T-cell (primary cell): ENCODE measurements at places on chromosomes 12 and 14.

- DNase-seq, result no peak
- H3K27ac ChIP-seq, result no peak overlapping the region
- H3K36me3 ChIP-seq, result no peaks in the 10 kb centered on the region
- H3K27me3 ChIP-seq, result peaks cover 12% of the 10 kb centered on the region
- H3K4me3 ChIP-seq, result no peak overlapping the region
- no peaks in the 10 kb centered on the region for H3K4me1 ChIP-seq
These were observed 43.3 kb downstream of the NCKAP5L start for GRCh38 chr12:49784756-49785409.

DNA sequence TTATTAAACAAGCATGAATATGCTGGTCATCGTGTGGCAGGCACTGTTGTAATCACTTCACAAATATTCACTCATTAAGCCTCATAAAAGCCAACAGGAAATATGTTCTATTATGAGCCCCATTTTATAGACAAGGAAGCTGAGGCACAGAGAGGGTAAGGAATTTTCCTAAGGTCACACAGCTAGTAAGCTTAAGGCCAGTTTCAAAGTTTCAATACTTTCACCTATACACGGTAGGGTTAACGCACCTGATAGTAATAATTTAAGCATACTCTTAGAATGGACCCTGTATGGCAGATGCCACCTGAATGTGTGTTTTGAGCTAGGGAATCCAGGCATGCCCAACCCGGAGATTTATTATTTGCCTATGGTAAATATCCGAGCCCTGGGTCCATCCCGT, 39.8 kb downstream of the EGLN3 start:
- no peak for DNase-seq
- H3K36me3 ChIP-seq, result no peaks in the 10 kb centered on the region
- no peak overlapping the region for H3K27ac ChIP-seq
- no peaks in the 10 kb centered on the region for H3K4me1 ChIP-seq
- peaks cover 3% of the 10 kb centered on the region for H3K27me3 ChIP-seq

DNA sequence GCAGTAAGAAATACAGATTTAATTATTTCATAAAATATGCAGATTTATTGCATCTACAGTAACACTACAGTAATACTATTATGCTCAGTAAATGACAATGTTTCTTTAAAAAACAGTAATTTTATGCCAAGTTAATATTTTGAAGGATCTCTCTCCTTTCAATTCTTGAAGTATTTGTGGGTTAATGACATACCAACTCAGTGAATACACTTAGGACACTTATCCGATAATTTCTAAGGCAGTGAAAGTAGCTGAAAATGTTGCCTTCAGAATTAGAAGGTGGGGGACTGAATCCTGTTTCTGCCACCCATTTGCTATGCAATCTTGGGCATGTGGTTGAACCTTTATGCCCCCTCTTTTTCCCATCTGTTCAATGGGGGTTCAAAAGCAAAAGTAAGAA, 24.8 kb upstream of the IFNG-AS1 start:
- no peak for DNase-seq
- H3K27me3 ChIP-seq, result no peaks in the 10 kb centered on the region
- no peaks in the 10 kb centered on the region for H3K36me3 ChIP-seq
- no peak overlapping the region for H3K27ac ChIP-seq
- no peaks in the 10 kb centered on the region for H3K4me1 ChIP-seq

DNA sequence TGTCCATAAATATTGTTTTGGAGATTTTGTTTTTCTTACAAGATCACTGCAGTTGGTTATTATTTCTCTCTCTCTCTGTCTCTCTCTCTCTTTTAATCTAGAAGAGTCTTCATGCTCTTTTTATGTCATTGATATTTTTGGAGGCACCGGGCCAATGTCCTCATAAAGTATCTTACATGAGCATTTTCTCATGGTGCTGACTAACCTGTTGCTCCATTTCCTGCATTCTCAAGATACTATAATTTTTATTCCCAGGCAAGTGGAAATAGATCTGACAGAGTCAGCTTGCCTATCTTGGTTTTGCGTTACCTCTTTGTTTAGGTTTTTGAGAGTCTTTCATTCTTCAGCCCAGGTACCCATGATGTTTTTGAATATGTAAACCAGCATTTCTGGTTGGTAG, 938.8 kb upstream of the FBXO33 start:
- H3K4me1 ChIP-seq, result no peaks in the 10 kb centered on the region
- no peak for DNase-seq
- no peaks in the 10 kb centered on the region for H3K36me3 ChIP-seq
- no peaks in the 10 kb centered on the region for H3K27me3 ChIP-seq

DNA sequence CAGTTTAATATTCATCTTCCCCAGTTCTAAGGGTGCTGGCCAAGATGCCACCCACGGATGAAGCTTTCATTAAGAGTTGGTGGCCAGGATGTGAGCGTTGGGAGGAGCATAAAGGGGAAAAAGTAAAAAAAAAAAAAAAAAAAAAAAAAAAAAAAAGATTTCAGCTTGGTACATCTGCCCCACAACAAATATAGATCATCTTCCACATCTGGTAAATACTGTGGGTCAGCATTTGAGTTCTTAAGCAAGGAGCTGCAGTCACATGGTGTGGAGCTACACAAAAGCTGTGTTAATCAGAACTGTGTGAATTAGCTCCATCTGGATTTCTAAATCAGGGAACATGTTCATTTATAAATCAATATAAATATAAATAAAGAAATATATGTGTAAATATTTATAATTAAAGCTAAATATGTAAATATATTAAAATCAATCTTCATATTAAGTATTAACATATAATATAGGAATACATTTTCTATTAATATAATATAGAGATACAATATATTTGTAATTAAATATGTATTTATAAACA, 262.3 kb downstream of the NUAK1 start:
- no peaks in the 10 kb centered on the region for H3K36me3 ChIP-seq
- no peaks in the 10 kb centered on the region for H3K4me1 ChIP-seq
- no peak for DNase-seq

DNA sequence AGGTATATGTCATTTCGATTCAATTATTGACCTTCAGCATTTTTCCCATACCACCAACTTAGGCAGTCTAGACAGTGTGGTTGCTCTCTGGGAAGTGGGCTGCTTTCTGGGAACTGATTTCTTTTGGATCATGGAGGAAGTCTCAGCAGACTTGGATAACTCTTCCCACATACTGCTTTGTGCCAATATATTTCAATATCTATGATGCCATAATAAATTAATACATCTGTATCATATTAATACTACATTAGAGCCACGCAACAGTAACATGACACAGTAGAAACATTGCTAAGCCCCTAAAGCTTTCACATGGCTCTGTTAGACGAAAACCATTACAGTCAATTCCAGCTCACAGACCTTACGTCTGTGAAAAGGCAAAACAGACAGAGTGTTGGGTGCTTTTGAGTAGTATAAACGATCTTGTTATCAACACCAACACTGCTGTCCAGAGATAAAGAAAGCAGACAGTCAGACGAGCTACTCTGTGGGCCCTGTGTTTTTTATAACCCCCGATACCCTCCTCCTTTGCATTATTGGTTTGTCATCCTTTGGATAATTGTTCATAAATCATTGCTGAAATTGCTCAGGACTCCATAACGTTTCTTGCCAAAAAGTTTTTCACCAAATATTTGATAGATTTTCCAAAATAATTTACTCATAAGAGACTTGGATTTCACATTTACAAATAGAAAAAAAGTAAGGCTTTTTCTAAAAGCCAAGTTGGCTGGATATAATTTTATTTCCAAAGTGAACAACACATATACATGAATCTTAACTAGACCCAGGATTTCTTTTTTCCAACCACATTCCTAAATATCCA, 439.7 kb downstream of the ADAMTS20 start:
- no peaks in the 10 kb centered on the region for H3K27me3 ChIP-seq
- no peaks in the 10 kb centered on the region for H3K4me1 ChIP-seq
- DNase-seq, result no peak
- no peak overlapping the region for H3K4me3 ChIP-seq
- no peaks in the 10 kb centered on the region for H3K36me3 ChIP-seq

DNA sequence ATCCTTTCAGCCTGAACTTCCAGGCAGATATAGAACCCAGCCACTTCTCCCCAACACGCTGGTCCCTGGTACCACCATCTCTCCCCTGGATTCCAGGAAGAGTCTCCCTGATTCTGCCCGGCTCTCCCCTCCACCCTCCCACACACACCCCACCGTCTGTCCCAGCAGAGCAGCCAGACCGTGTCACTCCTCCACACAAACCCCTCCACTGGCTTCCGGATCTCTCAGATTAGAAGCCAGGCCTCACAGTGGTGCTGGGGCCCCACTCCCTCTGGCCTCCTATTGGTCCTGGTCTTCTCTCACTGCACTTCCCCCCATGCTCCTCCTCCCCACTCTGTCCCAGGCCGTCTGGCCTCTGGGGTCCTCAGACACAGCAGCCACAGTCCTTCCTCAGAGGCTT, 52.4 kb upstream of the CDKN3 start:
- H3K27me3 ChIP-seq, result no peaks in the 10 kb centered on the region
- H3K27ac ChIP-seq, result no peak overlapping the region
- H3K4me1 ChIP-seq, result no peaks in the 10 kb centered on the region
- no peak for DNase-seq
- no peaks in the 10 kb centered on the region for H3K36me3 ChIP-seq

DNA sequence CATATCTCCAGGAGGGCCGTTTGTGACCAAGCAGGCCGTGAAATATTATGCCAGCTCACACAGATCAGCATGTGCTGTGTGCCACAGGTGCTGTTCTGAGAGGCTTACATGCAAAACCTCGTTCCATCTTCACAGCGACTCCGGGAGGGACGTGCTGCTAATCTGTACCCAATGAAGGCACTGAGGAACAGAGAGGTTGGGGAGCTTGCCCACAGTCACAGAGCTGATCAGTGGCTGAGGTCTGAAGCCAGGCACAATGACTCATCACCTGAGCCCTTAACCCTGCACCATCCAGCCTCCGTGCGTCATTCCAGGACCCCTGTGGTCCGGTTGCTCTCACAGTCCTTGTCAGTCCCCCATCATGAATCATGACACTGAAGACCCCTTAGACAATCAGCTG, 66.7 kb downstream of the SLC6A12 start:
- no peak for DNase-seq
- H3K27me3 ChIP-seq, result no peaks in the 10 kb centered on the region
- no peak overlapping the region for H3K4me3 ChIP-seq
- no peaks in the 10 kb centered on the region for H3K36me3 ChIP-seq
- no peaks in the 10 kb centered on the region for H3K4me1 ChIP-seq
- no peak overlapping the region for H3K27ac ChIP-seq

GRCh38 chr14:20774258-20774824, 6.1 kb downstream of the EDDM3B start:
- H3K27me3 ChIP-seq, result peaks cover 8% of the 10 kb centered on the region
- DNase-seq, result no peak
- H3K27ac ChIP-seq, result no peak overlapping the region
- H3K4me1 ChIP-seq, result no peaks in the 10 kb centered on the region
- no peaks in the 10 kb centered on the region for H3K36me3 ChIP-seq

GRCh38 chr14:73249564-73250316, 12.4 kb downstream of the PAPLN start:
- H3K4me3 ChIP-seq, result no peak overlapping the region
- H3K36me3 ChIP-seq, result no peaks in the 10 kb centered on the region
- peaks cover 35% of the 10 kb centered on the region for H3K27me3 ChIP-seq

DNA sequence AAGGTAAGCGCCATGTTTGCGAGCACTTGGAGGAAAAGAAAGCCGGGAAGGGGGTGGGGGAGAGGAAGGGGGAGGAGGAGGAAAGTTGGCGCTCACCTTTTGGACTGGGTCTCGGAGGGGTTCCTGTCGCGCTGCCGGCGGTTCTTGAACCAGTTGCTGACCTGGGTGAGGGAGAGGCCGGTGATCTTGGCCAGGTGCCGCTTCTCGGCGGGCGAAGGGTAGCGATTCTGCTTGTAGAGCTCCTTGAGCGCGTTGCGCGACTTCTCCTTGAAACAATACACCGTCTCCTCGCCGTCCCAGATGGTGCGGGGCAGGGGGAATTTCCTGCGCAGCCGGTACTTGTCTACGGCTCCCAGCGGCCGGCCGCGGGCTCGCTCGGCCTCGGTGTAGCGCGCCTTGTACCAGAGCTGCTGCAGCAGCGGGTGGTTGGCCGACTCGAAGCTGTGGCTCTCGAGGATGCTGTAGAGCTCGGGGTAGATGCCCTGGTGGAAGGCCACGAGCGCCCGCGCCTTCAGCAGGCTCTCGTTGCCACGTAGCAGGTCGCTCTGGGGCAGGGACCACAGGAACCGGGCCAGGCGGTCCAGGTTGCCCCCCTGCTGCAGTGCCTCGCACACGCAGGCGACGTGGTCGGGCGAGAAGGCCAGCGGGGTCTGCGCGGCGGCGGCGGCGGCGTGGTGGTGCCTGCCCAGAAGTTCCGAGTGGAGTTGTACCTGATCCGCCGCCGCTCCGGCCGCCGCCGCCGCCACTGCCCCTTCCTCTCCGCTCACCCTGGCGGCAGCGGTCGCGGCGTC, 840 bp downstream of the SIX4 start:
- H3K27me3 ChIP-seq, result peaks cover 57% of the 10 kb centered on the region
- H3K27ac ChIP-seq, result no peak overlapping the region
- peak overlapping the region; percentile 49 for H3K4me3 ChIP-seq

GRCh38 chr14:81313775-81314429, 86.2 kb downstream of the STON2 start:
- no peak for DNase-seq
- no peaks in the 10 kb centered on the region for H3K4me1 ChIP-seq
- H3K27ac ChIP-seq, result no peak overlapping the region
- no peaks in the 10 kb centered on the region for H3K36me3 ChIP-seq

- H3K4me1 ChIP-seq, result no peaks in the 10 kb centered on the region
- H3K4me3 ChIP-seq, result no peak overlapping the region
- H3K36me3 ChIP-seq, result no peaks in the 10 kb centered on the region
- H3K27ac ChIP-seq, result no peak overlapping the region
- H3K27me3 ChIP-seq, result no peaks in the 10 kb centered on the region
- no peak for DNase-seq
These were observed 53.7 kb downstream of the PLEKHA5 start for GRCh38 chr12:19183121-19183838.

DNA sequence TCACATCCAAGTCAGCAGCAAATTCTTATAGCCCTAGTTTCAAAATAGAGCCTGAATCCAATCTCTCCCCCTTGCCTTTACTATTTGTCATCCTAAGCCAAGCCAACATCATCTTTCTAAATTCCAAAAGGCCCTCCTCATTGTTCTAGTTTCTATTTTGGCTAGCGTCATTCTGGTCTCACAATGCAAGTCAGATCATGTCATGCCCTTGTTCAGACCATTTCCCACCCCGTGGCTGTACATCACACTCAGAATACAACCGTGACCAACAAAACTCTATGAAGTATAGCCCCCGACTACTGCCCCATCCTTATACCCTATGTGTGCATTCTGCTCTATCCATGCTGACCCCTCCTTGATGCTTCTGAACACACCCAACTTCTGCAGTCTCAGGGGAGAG, 12.3 kb upstream of the GNG2 start:
- H3K4me1 ChIP-seq, result peaks cover 45% of the 10 kb centered on the region
- H3K27me3 ChIP-seq, result no peaks in the 10 kb centered on the region
- no peak overlapping the region for H3K4me3 ChIP-seq
- peak overlapping the region; percentile 100 for H3K27ac ChIP-seq
